Substantia nigra (tissue), 51 donors: ENCODE measurements at places on chromosomes 11 and 22.

GRCh38 chr22:19812910-19813309, 41.8 kb downstream of the GNB1L start:
- DNase-seq, result no peak

DNA sequence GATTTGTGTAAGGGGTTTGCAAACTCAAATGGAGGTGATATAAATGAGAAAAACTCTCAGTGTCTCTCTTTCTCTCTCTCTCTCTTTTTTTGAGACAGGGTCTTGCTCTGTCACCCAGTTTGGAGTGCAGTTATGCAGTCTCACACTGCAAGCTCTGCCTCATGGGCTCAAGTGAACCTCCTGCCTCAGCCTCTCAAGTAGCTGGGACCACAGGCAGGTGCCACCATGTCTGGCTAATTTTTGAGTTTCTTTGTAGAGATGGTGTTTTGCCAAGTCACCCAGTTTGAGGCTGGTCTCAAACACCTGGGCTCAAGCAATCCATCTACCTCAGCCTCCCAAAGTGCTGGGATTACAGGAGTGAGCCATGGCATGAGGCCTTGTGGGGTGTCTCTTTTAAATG, 2.9 kb downstream of the BIRC3 start:
- DNase-seq, result no peak

GRCh38 chr11:121351083-121351630, 58.6 kb downstream of the SC5D start:
- no peak for DNase-seq

DNA sequence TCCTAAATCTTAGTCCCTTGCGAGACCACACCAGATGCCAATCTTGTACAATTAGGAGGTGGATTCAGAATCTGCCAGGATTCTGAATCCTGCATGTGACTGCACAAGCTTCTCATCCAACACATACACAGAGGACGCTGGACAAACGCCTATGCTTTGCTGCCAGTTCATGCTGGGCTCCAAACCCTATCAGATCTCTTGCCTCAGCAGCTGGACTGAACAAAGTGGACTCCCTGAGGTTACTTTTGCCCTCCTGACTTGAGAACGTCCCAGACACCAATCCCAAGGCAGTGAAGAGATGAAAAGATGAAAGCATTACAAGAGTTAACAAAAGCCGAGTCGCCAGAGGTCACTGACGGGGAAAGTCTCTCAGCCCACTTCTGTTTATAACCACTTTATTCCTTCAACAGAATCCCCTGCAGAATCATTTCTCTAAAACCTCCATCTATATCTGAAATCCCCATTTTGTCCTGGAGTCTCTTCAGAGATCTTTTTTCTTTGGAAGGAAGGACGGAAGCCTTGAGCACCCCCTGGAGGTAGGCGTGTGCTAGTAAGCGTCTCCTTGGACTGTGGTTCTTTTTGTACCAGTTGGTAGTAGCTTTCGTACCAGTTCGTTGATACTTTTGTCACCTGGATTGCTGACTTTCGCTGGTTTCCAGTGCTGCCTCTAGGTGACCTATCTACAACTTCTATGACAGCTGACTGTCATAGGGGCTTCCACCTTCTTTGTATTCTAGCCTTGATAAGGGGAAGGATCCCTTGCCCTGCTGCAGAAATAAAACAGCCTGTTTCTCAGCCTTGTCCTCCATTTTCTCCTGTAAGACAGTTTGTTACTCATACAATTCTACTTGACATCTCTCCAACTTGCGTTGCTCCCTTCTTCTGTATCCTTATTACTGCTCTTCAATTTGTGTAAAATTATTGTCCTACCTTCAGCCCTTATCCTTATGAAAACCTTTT, 26.1 kb upstream of the EED start:
- DNase-seq, result peak; percentile 51

DNA sequence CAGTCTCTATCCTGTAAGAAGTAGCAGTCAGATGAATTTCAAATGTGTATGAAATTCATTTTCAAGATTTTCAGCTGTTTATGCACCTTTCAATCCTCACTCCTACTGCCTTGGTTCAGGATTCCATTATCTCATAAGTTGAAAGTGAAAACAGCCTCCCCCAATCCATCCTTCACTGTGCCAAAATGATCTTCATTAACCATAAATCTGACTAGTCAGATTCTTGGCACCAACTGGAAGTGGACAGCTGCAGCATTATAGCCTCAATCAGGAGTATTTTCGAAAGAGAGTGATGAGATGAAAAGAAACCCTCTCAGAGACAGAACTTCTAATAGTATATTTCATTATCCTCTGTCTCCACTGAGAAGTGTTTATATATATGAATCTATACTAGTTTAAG, 365.3 kb upstream of the PDGFD start:
- no peak for DNase-seq

- no peak for DNase-seq
These were observed 246.5 kb downstream of the BLID start for GRCh38 chr11:121869478-121869877.

- DNase-seq, result no peak
These were observed 55.3 kb downstream of the PPFIA1 start for GRCh38 chr11:70325824-70326223.

DNA sequence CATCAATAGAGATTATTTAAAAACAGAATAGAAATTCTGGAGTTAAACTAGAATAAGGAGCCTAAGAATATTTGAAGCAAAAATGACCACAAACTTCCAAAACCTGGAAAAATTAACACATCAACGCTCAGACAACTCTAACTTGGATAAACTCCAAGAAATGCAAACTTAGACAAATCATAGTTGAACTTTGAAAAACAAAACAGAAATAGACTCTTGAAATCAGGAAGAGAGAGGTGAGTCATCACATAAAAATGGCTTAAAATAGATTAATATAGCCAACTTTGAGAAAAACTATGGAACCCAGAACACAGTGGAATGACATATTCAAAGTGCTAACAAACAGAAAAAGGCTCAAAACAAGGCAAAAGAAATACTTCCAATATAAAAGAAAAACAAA, 974.2 kb downstream of the JRKL start:
- DNase-seq, result no peak

DNA sequence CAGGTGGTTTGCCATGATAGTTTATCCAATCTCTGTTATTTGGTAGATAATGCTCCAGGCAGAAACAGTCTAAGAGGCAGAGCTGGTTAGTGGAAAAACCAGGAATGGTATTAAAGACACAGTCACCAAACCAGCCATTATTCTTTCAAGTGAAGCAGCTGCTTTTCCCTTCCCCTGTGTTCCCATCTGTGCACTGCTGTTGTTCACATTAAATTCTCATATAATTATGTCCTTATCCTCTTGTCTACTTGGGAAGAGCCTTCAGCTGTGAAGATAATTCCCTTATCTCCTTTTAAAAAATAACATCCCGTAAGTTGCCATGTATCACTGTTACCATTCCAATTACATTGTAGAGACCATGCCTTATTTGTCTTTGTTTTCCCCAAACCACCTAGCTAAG, 5.2 kb upstream of the TBCEL start:
- no peak for DNase-seq

DNA sequence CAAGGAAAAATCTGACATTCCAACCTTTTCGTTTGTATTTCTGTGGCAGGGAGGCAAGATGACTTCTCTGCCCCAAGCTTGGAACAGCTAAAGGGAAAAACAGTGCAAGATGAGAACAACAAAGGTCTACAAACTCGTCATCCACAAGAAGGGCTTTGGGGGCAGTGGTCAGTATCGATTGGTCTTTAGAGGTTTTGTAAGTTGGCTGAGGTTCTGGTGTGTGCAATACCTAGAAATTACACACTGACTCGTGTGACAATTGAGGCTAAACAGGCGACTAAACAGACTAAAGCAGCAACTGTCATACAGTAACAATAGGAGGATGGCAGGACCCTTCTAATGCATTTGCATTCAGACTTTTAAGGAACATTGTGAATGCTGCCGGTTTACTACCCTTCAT, 994 bp downstream of the DEPDC5 start:
- DNase-seq, result no peak
